Peyer's patch (tissue), 4 donors: ENCODE measurements at places on chromosomes 7 and 10.

DNA sequence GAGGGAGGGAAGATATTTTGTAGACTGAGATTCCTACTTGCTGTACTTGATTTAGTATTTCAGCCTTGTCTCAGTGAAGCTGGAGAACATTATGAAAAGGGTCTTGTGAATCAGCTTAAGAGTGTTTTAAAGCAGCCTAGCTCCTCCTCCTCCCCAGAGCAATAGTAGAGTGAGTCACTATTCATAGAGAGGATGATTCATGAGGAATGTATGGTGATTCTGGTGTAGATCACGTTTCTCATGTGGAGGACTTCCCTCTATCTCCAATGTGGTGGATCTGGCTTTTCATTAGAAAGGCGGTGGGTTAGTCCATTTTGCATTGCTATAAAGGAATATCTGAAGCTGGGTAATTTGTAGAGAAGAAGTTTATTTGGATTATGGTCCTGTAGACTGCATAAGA lies 340.1 kb upstream of the CHRM2 start:
- no peak for DNase-seq

DNA sequence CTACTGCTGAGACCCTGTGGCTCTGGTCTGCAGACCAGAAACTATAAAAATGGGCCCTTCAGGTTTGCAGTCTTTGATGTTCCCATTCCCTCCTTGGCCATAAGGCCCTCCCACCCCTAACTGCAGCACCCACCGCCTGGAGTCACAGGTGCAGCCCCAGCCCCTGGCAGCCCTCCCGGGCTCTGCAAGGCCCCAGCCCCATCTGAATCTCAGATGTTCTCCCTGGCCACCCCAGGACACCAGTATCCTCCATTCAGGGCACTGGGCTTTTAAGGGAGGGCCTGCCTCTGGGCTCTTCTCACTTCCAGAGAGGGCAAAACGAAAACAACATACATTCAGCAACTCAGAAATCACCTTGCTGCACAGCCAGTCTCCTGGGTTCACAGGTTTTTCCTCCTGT lies 107.7 kb upstream of the RET start:
- no peak for DNase-seq

DNA sequence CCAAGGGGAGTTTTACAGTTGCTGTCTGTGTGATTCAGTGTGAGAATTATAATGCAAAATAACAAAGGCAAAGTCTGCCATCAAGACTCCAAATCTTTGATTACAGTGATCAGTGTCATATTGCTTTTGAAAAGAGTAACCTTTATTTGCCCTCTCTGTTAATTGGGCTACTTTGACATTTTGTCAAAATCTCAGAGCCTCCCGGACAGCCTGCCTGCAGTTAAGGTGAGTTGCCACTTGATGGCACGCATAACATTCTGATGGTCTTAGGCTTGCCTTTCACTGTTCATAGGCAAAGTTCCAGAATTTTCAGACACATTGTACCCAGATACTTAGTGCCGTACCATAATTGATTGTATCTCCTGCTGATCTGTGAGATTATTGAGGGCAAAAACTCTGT lies 253.5 kb downstream of the ABCA13 start:
- no peak for DNase-seq

DNA sequence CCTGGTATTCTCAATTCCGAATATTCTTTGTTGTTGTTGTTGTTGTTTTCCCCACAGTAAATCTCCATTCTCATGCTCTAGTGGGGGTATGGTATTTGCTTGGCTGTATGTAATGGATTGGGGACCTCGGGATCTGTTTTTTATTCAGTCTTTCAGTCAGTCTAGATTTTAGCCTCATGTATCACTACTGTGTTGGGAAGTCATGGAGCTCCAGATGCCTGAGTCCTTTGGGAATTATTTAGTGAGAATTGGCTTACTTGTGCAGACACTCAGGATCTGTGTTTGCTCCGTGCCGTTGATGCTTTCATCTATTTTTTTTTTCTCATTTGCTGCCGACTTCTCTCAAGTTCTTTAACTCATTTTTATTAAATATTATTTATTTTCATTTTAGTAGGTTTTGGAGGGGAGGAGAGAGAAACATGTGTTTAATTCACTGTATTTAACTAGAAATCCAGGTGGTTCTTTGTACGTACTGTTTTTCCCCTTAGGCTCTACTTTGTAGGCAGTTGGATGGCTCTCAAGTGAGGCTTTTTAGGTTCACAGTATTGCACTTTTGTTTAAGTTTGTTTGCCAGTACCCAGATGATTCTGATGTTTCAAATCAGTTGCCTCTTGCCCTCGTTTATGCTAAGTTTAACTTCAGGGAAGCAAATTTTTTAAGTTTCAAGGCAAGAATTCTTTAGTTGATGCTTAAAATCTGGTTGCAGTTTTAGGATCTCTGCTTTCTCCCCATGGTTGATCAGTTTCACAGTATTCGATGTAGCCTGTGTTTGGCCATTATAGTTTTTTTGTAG lies 36.9 kb downstream of the ZNRF2 start:
- DNase-seq: no peak

DNA sequence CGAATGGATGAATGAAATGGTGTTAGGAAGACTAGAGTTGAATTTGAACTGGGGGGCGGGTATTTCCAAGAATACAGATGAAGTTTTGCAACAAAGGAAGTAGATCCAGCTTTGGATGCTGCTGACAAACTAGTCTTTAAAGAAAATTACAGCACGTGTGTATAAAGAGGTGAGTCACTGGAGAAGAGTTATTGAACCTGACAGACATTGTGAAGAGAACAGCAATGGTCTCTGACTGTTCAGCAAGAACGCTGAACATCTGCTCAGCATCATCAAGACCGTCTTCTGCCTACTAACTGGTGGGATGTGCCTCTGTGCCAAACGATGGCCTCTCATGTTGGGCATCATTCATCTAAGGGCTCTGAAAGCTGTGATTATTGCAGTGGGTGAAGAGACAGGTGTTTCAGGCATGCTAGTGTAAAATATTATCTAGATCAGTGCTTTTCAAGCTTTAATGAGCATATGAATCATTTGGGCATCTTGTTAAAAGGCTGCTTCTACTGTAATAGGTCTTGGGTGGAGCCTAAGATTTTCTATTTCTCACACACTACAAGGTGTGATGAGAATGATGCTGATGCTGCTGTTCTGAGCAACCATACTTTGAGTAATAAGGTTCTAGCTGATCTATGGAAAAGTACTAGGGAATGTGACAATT lies 291.3 kb downstream of the PTEN start:
- no peak for DNase-seq

DNA sequence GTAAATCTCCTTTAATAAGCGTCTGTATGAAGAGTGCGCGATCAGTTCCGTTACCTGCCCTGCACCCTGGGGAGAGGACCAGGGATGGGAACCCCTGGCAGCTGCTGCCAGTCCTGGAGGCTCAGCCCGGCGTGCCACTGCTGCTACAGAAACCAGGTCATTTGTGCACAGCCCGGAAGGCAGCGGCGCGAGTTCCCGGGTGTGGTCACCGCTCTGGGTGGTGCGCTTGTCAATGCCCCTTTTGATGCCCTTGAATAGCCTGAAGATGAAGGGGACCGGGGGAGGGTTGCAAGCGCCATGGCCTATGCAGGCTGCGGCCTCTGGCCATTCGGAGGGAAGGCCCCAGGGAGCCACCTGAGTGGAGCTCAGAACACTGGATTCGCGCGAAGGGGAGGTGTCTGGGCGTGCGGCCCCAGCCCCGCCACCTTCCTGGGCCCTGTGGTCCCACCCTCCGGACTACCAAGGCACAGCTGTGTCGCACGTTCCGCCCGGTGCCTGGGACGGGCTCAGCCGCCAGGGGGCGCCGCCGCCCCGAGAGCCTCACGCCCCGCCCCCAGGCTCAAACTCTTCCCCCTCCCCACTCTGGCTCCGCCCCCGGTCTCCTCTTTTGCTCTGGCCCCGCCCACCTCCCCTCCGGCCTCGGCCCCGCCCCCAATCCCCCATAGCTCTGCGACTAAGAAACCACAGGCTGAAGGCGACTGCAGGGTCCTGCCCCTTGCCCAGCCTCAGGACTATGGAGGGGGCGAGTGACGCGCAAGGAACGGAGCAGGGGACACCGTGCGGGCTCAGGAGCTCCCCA lies 16.5 kb downstream of the AP5Z1 start:
- DNase-seq: peak; percentile 76

DNA sequence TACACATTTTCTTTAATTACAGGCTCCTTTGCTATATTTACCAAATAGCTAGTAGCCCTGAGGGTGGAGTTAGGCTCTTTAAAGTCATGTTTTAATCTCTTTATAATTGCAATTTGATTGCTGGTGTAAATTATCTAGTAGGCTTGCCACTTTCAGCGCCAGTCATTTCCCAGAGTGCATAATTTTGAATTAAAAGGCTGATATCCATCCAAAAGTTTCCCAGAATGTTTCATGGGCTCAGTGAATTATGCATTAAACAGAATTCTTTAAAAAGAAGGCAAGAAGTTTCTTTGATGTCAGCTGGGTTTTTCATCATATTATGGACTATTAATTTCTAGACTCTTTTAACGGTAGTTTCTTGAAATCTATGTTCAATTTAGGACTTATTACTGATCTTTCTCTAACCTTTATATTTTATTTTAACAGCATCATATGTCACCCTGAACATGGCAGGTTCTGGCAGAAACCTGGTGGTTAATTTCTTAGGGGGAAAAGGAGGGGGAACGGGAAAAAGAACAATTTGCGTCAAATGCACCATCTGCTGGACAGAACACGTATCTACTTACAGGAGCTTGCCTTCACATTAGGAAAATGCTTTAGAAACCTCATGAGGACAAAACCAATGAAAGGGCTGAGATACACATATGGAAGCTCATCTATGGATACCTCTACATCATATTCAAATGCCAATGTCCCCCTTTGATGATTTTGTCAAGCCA lies 171.1 kb downstream of the GRM3 start:
- no peak for DNase-seq

- no peak for DNase-seq
These were observed 433.2 kb downstream of the TNS3 start for GRCh38 chr7:47148536-47149207.

- DNase-seq: no peak
These were observed 56.4 kb downstream of the SLC16A12 start for GRCh38 chr10:89478739-89479654.

DNA sequence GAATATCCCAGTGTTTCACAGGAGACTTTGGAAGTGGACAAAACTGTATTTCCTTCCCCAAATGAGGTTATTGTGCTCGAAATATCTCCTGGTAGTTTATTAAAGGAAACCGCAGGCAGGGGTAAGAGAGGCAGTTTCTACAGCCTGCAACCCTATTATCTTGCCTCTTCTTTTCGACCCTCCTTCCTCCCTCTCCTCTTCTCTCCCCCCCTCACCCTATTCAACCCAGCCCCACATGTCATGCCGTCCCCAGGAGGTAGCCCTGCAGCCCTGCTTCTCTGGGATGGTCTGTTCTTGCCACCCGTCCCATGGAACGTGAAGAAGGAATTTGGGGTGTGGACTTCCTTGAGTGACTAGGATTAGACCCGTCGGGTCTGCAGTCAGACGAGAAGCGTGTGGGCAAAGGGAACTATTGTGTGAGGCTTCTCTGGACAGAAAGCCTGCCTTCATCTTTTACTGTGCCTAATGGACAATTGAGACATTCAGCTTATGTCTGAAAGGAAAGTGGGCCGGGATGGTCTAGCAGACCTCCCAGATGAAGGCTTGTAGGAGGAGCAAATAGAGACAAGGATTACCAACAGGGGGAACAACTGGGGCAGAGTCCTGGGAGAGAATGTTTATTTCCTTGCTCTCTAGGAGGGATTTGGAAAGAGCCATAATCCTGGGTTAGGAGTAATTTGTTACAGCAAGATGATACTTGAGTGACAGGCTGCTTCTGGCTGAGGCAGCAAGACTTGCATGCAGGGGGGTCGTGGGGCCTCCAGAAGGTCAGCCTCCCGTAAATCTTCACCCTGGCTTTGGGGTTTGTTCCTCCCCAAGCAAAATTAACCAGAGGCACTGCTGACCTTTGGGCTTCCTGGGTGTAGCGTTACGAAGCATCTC lies 77.8 kb downstream of the TCF7L2 start:
- no peak for DNase-seq

DNA sequence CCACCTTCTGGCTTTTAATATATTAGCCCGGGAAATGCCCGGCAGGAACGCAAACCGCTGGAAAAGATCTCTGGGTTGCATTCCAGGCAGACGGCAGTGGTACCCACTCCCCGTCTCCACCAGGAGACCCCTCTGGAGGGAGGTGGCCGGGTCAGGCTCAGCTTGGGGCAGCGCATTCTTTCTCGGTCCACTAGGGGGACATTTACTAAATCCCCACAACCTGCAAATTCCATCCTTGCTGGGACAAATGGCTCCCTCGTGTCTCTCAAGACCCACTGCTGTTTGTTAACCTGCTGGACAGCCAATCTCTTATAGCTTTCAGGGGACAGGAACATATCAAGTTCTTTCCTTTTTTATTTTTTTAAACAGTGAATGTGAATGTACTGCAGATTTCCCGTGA lies 45.8 kb upstream of the CARD11 start:
- DNase-seq: no peak

GRCh38 chr7:16356301-16356958 lies 64.9 kb downstream of the CRPPA start:
- DNase-seq: no peak

GRCh38 chr10:76942628-76943416 lies 694.8 kb downstream of the KCNMA1 start:
- DNase-seq: no peak

DNA sequence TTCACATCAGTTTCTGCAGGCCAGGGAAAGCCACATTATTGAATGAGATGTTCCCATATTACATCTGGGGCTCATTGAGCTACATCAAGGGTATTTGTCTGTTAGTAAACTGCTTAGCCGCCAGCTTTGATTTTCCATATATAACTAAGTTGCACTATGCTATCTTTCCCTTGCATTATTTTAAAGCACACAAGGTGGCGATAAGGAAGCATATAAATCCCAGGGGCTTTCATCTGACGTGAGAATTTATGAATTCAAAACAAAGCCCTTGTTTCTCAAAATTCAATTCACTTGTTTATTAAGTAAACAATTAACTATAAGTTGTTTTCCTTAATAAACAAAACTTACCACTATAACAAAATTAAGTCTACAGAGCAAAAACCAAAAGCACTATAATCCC lies 334.1 kb upstream of the TPK1 start:
- DNase-seq: no peak

DNA sequence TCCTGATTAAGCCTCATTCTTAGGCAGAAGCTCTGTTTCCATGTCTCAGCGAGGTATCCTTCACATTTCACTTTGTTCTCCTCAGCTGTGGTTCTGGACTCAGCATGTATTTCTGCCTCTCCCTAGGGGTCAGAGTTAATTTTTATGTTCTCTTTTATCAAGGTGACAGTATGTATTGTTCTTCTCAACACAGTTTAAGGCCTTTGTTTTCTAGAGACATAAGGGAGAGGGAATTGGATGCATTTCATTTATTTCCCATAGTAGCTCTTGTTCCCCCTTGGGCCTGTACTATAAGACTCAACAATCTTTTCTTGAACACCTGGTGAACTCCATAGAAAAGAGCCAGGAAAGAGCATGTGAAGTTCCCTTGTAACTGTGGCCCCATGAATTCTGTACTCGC lies 214.3 kb downstream of the ZWINT start:
- no peak for DNase-seq
